ENCODE measurements at places on chromosomes 4 and X.

DNA sequence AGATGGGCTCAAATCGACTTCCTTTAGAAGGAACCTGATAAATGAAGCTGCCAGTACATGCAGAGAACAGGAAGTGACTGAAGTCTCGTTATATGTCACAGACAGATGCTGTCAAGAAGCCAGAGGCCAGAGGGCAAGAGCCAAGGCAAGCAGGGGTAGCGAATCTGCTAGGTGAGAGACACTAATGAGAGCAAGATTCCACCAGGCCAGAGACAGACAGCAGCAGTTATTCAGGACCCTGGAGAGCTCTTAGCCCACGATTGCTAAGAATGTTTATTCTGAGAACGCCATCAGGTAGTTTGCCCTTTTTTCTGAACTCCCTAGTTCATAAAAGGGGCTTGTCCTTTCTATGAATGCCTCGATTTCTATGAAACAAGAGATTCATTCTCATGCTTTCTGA lies 73.7 kb downstream of the BEND2 start:
- DNase-seq = no peak

- peak; percentile 52 for DNase-seq
Measured at GRCh38 chr4:24321131-24321530, 263.2 kb downstream of the DHX15 start.

DNA sequence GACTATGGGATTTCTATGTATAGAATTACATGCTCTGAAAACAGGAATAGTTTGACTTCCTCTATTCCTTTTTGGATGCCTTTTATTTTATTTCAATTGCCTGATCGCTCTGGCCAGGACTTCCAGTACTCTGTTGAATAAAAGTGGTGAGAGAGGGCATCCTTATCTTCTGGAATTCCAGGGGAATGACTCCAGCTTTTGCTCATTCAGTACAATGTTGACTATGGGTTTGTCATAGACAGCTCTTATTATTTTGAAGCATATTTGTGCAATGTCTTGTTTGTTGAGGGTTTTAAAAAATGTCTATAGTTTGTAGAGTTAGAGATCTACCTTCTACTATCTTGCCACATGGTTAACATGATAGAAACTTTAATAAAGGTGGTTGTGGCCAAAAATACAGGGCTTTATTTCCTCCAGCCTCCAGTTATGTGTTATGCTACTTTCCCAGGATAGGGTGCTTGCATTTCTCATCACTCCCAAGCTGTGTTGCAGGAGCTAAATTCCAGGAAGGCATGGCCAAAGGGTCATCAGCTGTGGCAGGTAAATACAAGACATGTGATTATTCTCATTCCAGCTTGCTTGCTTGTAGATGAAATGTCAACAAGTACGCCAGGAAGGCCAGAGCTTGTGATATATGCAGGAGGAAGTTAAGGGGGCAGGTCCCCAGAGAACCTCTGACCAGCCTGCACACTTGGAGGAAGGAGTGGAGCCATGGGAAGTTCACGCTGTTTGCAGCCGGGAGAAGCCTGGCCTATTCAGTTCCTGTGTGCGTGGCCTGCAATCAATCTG lies 142.4 kb upstream of the CPXCR1 start:
- no peak for DNase-seq

GRCh38 chr4:98359646-98360045 lies 98.5 kb downstream of the RAP1GDS1 start:
- DNase-seq = no peak

DNA sequence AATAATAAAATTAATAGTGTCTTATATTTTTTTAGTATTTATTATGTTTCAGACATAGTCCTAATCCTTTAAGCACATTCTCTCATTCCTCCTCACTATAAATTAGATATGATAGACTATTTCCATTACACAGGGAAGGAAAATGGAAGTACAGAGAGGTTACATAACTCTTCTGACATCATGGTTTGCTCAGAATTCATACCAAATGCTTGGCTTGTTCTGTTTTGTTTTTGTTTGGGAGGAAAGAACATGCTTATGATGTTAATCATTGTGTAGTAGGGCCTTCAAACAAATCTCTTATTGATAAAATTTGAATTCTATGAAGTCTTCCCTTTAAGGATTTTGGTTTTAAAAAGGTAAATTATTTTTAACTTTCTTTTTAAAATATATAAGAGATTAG lies 59.5 kb downstream of the RXFP1 start:
- DNase-seq = no peak
